ENCODE measurements at places on chromosomes 1 and 21.

- no peak for DNase-seq
These were observed 26.7 kb upstream of the NBL1 start for GRCh38 chr1:19617376-19617775.

- no peak for DNase-seq
These were observed 1.7 kb downstream of the DR1 start for GRCh38 chr1:93347334-93347899.

GRCh38 chr1:226609836-226610455 lies 61.4 kb downstream of the STUM start:
- DNase-seq: no peak

DNA sequence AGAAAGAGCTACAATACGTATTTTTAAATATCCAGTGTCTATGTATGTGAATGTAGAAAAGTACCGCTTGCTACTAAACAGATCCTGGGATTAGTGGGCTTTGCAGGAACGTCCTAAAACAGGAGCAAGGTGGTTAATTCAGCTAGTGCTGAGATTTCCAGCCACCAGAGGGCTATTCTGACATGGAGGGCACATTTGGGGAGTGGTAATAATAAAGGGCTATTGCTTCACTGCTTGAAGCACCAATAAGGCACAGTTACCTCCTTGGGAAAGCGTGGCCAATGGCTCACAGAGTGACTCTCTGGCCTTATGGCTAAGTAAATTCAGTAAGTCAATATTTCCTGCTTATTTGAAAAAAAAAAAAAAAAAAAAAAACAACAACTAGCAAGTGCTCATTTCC lies 152.4 kb downstream of the GABPA start:
- no peak for DNase-seq

DNA sequence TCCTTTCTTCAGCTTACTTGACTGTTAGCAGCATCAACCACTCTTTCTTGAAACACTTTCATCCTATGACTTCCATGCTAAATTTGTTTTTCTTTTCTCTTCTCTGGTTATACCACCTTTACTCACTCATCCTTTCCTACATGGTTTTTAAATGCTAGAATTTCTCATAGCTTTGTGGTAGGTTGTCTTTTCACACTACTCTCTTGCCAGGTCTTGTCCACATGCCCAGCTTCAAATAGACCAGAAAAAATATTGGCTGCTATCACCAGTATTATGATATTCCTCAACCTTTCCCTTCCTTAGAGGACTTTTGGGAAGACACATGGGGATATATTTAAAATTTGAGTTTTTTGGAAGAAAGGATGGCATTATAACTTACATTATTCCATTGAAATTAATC lies 48.8 kb downstream of the PPP1R12B start:
- no peak for DNase-seq

DNA sequence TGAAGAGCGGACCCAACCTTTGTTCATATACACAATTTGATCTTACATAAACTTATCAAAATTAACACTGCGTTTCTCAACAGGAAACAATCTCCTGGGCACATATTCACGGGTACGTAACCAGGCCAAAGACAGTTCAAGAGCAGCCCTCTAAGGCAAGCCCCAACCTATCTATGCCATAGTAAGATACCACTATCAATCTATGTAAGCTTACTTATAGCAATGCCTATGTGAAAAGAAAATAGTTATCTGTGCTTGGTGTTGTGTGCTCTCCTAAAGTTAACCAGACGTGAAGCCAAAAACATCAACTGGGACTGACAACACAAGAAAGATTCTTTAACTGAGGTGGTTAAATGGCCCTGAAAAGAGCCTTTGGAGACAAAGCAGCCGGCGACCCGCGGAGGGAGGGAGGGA lies 49.4 kb upstream of the BOLA1 start:
- no peak for DNase-seq

- DNase-seq: no peak
These were observed 2.1 kb downstream of the GUK1 start for GRCh38 chr1:228142155-228142691.

DNA sequence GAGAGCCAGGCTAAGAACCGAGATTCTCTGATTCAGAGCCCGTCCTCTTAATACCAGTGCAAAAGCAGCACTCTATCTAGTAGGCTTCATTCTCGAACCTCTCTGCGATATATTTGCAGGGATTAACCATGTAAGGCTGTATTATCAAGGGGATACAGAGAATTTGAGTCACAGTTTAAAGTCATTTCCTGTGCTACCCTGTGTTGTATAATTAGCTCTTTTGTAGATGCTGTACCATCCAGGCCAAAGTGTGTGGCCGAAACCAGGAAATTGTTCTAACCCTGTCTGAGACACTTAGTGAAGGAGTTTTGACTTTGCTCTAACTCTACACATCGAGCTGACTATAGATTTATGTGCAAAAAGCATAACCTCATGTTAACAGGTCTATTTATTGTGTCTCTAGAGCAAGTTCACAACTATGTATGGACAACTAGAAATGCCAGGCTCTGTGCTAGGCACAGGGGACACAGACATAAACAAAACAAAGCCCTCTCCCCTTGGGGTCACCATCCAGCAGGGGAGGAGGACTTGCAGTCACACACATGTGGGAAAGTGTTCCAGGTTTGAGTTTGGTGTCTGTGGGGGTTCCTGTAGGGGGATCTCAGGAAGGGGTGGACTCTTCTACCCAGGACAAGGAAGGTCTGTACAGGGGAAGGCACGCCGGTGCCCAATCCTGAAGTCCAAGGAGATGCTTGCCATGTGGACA lies 182.2 kb downstream of the DHRS3 start:
- peak; percentile 50 for DNase-seq

DNA sequence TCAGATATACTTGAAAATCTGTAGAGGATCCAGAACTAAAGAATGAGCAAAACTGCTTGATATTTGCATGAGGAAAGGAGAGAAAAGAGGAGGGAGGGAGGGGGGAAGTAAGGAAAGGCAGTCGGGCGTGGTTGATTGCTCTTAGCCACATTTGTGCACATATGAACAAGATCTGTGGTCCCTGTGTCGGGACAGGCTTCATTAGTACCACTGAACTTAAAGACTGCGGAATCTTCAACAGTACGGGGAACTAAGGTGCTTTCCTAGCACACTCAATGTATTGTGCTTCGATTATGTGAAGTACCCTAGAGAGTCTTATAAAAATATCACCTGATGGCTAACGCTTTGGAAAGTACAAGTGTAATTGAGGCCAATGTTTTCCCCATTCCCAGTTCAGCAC lies 59.9 kb downstream of the ZBTB18 start:
- DNase-seq: no peak

- DNase-seq: no peak
These were observed 37.5 kb downstream of the CDC42BPA start for GRCh38 chr1:227280836-227281235.

All from stimulated activated CD4-positive, alpha-beta T cell treated with anti-CD3 and anti-CD28 coated beads, Interleukin-15, amount 100 ng/mL, for 48 hours (primary cell).